Common myeloid progenitor, CD34-positive (primary cell): ENCODE measurements at places on chromosomes 6 and 20.

- DNase-seq, result no peak
These were observed 150.0 kb downstream of the CDC5L start for GRCh38 chr6:44537306-44538049.

GRCh38 chr6:167866642-167867041 lies 39.9 kb downstream of the AFDN start:
- no peak for DNase-seq

GRCh38 chr20:63234693-63235398 lies 859 bp upstream of the BIRC7 start:
- peak; percentile 29 for DNase-seq

DNA sequence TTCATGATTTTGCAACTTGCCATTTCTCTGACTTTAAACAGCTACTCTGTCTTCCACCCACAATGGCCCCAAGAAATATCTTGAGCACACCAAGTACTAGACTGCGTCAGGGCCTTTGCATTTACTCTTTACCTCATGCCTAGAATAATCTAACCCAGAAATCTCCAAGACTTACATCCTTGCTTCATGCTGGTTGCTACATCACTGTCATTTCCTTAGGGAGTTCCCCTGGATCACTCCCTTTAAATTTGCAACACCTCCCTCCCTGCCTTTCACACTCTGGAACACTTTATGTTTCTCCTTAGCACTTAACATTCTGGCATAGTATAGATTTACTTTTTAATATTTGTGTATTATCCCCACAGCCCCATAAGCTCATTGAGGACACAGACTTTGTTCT lies 4.9 kb upstream of the ELOVL5 start:
- no peak for DNase-seq

- DNase-seq, result no peak
These were observed 487.6 kb downstream of the PREX1 start for GRCh38 chr20:48339986-48340882.

- DNase-seq, result no peak
These were observed 60.5 kb downstream of the NRN1 start for GRCh38 chr6:5946181-5946580.

DNA sequence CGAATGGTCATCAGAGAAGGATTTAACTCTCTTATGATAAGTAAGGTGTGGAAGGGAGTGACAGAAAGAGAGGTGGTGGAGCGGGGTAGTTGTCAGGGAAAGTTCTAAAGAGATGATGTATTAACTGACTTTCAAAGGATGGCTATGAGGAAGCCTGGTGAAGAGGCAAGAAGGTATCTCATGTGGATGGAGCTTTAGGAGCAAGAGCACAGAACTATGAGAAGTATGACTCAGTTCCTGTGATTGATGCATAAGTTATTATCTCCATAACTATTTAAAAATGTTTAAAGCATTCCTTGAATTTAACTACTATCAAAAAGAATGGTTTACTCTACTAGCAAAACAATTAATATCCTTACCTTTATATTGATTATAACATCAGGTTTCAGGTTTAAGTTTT lies 28.8 kb downstream of the AK9 start:
- DNase-seq, result no peak

DNA sequence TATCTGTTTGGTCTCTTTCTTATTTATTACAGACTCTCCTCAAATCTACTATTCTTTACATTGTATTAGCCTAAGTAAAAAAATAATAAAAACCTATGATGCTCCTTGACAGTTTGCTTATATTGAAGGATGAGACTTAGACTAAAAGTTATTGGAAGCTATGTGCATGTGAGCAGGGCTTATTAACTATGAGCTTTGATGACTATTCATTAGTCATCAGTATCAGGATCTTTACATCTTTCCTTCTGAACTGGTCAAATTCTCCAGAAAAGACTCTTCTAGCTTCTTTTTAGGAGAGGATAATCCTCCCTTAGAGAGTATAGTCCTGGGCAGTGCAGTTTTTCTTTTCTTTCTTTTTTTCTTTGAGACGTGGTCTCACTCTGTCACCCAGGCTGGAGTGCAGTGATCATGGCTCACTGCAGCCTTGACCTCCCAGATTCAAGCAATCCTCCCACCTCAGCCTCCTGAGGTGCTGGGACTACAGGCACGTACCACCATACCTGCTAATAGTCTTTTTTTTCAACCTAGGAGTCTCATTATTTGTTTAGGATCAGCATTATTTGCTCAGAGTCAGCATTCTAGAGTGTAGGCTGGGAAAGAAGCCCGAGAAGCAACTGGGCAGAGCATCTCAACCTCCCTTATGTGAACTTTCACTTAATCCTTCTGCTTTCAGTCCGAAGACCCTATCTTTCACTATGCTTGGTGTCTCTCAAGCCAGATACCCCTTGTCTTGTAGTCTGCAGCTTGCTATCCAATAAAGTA lies 37.1 kb upstream of the YWHAB start:
- DNase-seq, result no peak

DNA sequence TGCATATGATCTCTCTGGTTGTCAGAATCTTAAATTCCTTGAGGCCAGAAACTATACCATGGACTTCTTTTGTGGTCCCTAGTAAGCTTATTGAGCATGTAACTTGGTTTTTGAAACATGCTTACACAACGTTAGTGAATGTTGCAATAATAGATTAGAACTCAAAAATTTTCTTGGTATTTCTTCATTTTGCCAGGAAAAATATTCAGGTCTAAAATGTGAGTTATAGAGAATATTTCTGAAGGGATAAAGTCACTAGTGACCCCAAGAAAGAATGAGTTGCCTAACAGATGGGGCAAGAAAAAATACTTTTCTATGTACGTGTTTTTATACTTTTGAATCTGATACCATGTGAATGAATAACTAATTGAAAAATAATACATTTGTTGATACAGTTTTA lies 195.4 kb downstream of the TFAP2A start:
- no peak for DNase-seq

DNA sequence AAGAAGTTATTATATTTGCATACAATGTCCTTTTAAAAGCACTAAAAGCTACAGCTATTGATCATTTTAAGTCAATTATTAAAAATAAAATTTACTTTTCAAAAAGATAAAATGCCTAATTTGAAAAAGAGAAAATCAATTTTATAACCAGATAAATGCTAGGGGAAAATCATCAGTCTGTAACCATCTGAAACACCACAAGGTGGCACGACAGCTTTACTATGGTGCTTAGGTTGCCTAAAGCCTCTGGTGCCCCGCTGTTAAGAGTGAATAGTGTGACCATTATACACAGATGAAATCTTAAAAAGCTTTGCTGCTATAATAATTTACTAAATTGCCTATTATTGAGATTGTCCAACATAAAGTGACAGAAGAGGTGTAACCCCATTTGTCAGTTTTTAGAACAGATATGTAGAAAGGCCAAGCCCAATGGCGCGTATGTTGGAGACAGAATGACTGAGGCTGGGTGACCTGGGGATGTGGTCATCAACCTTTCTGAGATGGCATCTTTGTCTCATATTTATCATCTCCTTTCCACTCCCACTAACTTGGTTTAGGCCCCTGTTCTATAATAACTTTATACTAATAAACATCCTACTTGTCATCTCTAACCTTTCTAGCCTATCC lies 100.8 kb downstream of the MOXD1 start:
- peak; percentile 71 for DNase-seq

DNA sequence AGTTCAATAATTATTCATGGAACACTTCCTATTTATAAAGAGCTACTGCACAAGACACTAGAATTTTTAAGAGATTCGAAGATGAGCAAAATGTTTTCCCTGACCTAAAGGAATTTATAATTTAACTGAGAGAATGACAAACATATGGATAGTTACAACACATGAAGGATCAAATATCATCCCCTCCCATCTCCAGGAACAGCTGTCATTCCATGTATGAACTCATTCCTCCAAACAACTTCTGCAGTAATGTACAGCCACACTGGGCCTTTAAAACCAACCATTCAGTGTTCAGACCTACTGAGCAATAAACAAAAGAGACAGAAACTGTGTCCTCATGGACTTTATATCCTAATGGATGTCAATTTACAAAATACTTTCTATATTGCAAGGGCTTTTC lies 87.8 kb downstream of the KIF16B start:
- no peak for DNase-seq

- no peak for DNase-seq
These were observed 15.4 kb upstream of the TNFAIP3 start for GRCh38 chr6:137851669-137852068.

GRCh38 chr6:4434655-4435054 lies 299.3 kb upstream of the ECI2 start:
- DNase-seq, result no peak

GRCh38 chr20:14235355-14235754 lies 102.1 kb downstream of the FLRT3 start:
- no peak for DNase-seq

DNA sequence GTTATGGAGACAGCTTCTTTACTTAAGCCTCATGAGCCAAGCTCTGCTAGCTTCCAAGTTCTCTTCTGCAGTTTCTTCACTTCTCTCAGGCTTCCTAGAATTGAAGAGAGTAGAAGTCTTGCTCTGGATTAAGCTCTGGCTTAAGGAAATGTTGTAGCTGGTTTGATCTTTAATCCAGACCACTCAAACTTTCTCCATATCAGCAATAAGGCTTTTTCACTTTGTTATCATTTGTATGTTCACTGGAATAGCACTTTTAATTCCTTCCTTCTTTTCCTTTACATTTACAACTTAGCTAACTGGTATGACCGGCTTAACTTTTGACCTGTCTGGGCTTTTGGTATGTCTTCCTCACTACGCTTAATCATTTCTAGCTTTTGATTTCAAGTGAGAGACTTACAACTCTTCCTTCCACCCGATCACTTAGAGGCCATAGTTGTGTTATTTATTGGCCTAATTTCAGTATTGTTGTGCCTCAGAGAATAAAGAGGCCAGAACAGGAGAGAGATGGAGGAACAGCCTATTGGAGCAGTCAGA lies 236.6 kb upstream of the BMP2 start:
- DNase-seq, result no peak

- DNase-seq, result no peak
These were observed 32.5 kb downstream of the PLCG1 start for GRCh38 chr20:41169791-41170351.

DNA sequence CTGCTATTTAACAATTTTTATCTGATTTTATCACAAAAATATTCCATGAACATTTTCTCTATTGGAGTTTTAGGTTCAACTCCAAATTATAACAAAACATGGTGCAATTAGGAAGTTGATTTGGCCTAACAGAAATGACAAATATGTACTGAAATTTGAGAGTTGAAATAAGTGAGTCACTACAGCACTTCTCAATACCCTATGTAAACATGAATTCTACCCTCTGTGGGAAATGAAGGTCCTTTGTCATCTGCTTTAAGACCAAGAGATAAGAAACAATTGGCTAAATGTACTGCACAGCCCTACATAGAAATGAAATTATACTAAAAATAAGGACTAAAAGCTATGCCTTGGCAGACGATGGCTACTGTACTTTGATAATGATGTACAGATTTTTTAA lies 86.2 kb upstream of the BEND6 start:
- no peak for DNase-seq

DNA sequence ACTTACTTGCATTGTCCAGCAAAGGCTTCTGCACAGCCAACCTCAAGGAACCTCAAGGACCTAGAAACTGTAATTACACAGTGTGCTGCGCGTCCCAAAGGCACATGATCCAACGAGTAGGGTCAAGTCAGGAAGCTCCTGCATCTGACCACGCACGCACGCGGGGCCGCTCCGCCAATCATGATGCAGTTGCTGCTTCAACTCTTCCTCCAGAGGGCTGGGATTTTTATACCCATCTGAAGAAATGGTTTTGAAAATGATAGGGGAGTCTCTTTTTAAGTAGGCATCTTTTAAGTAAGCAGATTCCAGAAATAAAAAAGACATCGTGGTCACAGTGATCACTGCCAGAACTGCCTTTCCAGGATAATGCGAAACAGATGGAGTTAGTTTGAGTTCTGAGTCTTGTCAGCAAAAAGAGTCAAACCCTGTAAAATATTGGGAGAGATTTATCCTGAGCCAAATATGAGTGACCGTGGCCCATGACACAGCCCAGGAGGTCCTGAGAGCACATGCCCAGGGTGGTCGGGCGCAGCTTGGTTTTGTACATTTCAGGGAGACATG lies 34.0 kb downstream of the KIF25 start:
- DNase-seq, result no peak

DNA sequence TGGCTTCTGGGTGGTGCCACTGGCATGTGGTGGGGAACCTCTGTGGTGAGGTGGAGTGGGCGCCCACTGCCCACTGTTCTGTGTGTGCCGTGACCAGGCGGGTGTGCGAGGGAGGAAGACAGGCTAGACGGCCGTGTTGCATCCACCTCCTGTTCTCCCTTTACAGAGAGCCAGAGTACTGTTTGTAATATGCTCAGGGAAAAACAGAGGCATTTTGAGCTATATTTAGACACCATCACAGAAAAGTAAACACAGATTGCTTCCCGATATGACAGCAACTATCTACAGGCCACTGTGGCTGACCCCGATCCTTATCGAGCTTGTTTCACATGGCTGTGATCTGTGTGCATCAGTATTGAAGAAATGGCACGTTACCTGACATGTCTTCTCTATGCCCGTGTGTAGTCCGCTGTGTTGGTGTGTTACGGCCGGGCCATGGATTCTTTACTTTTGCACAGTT lies 45.6 kb downstream of the ARID1B start:
- no peak for DNase-seq

GRCh38 chr6:138815797-138816528 lies 20.1 kb downstream of the ECT2L start:
- peak; percentile 75 for DNase-seq

- no peak for DNase-seq
These were observed 690.7 kb downstream of the KIF16B start for GRCh38 chr20:15882553-15882952.

DNA sequence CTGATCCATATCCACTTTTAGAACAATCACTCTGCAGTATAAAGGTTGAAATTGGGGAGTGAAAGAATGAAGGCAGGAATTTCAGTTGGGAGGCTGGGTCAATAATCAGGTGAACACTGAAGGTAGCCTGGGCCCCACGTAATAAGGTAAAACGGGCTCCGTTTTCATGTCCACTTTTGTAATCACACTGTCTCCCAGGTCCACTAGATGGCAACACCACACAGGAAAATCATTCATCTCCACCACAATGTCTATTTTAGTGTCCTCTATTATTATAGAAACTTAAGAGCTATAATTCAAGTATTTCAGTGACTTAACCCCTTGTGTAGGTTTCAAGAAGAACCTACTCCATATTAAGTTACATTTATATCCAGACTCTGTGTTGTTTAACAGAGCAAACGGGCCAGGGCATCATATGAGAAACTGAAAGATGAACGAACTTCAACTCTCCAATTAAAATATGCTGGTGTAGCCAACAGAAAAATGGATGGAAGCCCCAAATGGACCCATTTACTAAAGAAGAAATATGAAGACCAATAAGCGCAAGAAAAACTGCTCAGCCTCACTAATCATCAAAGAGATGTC lies 45.9 kb upstream of the MC3R start:
- peak; percentile 53 for DNase-seq

- no peak for DNase-seq
These were observed 97.8 kb downstream of the OTOR start for GRCh38 chr20:16846006-16846405.

GRCh38 chr20:23043376-23043775 lies 6.1 kb downstream of the THBD start:
- DNase-seq, result no peak

- no peak for DNase-seq
These were observed 129.8 kb downstream of the FOXO3 start for GRCh38 chr6:108690326-108691049.

- DNase-seq, result peak; percentile 88
These were observed 27.8 kb downstream of the CCN2 start for GRCh38 chr6:131923356-131923755.

GRCh38 chr20:23212011-23212410 lies 125.9 kb upstream of the CD93 start:
- DNase-seq, result no peak
